ENCODE measurements at places on chromosomes 1 and 21.

- no peak for DNase-seq
These were observed 17.1 kb downstream of the ZNF362 start for GRCh38 chr1:33273406-33273805.

- DNase-seq, result no peak
These were observed 544.4 kb downstream of the PLPP3 start for GRCh38 chr1:56034847-56035481.

DNA sequence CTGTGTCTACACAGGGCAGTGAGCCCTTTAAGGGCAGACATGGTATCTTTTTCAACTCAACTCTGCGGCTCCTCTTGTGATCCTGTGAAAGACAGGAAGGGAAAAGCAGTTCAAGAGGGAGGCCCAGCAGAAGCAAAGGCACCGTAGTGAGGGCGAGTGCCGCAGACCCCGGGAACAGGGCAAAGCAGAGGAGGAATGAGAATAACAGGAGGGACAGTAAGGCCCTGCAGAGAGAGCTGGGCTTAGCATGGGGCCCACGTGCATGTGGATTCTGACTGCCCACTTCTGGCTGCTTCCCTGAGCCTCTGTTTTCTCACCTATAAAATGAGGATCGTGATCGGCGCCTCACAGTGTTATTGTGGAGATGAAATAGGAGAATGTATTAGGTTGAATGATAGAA, 409.3 kb downstream of the PTPRU start:
- DNase-seq, result no peak

GRCh38 chr1:244316407-244316806, 135.3 kb downstream of the ADSS2 start:
- DNase-seq, result no peak

DNA sequence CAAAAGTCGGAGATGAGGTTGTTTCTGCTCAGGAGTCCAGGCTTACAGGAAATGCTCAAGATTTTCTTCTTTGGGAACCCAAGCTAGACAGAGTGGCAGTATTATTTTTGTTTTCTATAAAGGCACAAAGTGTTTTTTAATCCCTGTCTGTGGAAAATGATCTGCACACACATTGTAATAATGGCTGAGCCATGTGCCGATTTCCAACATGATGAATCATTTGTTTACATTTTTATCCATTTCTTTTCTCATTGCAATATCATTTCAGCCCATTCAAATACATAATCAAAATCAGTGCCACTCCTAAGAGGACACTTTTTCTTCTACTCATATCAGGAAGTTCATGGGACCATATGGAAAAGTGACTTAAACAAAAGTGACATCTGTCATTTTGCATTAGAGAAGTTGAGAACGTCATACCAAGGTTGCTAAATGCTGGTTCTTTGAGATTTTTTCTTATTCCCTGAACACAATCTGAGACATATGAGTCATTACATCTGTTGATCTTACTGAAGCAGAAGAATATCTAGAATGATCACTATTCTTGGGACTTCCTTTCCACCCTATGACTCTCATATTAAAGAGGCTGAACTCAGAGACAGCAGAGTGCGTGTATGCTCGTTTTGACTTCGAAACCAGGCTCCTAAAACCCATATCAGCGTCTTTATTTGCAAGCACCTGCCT, 44.9 kb downstream of the ACTA1 start:
- DNase-seq, result no peak

DNA sequence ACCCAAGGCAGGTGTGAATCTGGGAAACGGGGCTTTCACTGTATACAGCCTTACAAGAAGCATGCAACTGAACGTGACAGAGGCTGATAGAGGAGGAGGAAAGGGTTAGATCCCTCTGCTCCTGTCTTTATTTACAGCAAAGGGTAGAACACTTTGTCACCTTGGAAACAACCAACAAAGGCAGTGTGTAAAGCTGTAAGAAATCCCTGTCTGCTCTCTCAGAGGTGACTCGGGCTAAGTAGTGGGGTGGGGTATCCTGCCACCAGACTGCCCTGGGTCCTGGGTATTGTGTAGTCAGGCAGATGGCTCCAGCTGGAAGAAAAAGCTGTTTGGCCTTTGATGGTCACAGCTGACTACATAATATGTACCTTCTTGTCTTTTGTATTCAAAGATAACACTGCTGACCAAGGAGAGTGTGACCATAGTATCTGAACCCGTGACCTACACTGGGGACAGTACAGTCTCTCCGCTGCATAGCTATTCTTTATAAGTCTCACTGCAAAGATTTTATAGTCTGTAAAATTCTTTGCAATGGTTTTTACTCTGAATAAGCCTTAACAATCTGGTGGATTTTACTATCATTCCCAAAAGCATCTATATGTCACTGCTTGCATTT, 22.1 kb upstream of the POU2F1 start:
- no peak for DNase-seq
